ENCODE measurements at places on chromosomes 3 and 15.

DNA sequence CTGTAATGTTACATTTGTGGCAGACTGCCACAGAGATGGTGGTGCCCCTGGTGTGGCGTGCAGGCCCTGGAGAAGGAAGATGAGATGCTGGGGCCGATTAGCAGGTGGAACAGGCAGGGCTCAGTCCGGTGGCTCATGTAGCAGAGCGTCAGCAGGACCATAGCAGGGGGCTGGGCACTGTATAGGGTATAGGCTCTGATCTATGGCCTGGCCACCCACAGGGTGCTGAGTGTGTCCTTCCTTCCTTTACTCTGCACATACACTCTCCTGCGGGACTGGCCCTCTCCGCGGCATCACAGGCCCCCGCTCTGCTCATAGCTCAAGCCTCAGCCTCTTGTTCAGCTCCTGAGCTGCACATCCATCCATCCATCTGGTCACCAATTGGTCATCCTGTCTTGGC lies 143.6 kb downstream of the OPA1 start:
- DNase-seq = no peak

GRCh38 chr3:106030627-106030963 lies 161.8 kb upstream of the CBLB start:
- DNase-seq = no peak

DNA sequence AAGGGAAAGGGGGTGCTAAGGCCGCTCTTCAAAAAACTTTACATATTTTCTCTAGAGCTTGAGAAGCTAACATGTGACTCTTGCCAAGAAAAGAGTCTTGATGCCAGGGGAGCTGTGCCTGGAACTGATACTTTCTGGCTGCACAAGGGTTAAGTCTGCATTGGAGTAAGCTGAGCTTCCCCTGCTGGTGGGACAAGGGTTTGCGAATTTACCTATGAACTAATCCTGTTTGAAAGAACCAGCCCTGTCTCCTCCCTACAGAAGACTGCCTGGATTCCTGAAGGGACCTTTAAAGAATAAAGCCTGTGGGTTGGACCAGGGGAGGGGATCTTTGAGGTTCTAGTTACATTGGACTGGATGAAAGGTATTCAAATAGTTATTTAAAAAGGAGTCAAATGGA lies 58.3 kb upstream of the EPHA3 start:
- DNase-seq = no peak

DNA sequence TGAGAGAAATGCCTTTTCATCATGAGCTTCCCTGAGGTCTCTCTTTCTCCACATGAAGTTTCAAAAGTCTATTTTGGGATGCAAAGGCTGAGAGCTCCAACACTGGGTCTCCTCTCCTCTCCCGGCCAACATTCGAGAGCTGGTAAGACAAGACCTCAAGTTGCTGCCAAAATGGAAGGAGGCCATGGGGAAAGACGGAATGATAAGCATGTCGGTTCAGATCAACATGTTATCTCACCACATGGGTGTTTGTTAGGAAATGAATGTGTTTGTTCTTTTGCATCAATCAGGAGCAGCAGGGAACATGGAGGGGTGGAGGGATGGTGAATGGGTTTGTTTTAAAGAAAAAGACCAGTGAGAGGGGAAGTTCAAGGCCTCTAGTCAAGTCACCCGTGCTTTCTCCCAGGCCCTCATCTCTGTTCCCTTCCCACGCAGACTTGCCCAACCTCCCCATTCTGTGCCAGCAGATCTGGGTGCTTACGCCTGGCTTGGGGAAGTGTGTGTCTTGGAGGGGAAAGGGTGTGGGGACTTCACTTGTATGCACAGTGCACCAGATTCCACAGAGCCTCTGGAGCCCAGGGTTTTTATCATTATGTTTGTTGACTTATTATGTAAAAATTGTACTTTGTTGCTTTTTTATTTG lies 23.5 kb upstream of the ATP10A start:
- DNase-seq = no peak

DNA sequence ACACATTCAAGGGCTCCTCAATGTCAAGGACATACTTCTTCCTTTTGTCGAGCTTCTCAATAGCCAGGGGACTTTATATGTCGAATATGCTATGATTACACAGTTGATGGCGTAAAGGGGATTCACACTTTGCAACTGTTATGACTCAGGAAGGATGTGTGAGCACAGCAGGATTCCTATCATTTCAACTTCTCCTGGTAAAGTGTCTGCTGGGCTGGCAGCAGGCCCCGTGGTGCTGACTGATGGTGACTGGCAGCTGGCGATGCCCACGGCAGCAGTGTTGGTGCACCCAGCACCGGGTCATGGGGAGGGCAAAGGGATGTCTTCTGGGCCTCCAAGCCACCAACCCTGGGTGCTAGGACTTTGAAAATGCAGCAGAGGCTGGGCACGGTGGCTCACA lies 44.8 kb upstream of the GNB5 start:
- no peak for DNase-seq

- DNase-seq = no peak
These were observed 96.3 kb upstream of the ALDH1A3 start for GRCh38 chr15:100783291-100783690.

DNA sequence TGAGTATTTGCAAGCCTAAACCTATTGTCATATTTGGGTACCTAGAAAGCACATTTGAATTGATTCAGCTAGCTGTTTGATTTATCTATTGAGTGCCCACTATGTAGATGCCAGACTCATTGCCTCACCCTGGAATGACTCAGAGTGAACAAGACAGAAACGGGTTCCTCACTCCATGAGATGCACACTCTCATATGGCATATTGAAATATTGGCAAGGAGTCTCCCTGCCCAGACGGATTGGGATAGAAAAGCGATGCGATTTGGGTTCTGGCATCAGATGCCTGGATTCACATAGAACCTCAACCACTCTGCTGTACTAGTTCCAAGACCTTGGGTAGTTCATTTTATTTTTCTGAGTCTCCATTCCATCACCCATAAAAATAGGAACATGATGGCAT lies 22.5 kb downstream of the LRRN1 start:
- no peak for DNase-seq

DNA sequence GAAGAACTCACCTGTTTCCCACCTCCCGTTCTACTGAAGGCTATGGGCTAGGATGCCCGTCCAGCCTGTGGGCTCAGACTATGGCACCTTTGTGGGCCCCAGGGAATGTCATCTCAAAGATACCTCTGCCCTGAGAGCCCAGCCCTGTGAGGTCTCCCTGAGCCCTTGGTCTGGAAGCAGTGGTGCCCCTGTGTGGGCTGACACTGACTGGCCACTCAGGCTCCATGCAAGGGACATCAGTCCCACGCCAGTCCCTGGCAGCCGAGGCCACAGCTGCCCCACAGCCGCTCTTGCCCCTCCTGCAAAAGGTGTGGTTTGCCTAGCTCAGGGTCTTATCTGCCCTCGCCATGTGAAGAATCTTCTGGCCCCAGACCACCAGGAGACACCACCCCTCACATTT lies 106.9 kb downstream of the KLF13 start:
- DNase-seq = no peak

GRCh38 chr3:195240171-195240701 lies 30.7 kb downstream of the XXYLT1 start:
- no peak for DNase-seq

GRCh38 chr3:134597390-134597970 lies 53.3 kb downstream of the KY start:
- DNase-seq = no peak

All from germinal center (tissue), 1 donor.